ENCODE measurements at places on chromosomes 6 and 20.

GRCh38 chr6:116444575-116444974 lies 16.6 kb upstream of the CALHM6 start:
- DNase-seq: no peak

GRCh38 chr20:3121955-3122610 lies 37.6 kb upstream of the AVP start:
- DNase-seq: no peak

GRCh38 chr20:15834857-15835256 lies 738.4 kb downstream of the KIF16B start:
- no peak for DNase-seq

DNA sequence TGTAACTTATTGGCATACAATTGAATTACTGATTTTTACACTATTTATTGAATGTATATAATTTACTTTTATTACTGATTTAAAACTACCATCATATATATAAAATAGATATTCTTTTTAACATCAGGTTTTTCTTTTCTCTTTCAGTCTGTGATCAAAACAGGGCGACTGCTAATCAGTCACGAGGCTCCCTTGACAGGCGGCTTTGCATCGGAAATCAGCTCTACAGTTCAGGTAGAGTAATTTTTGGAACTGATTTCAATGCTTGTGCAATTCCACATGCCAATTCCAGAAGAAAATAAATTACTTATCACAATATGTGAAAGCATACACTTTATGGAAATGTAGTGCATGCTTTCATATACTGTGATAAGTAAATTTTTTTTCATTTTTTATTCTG lies 166.5 kb downstream of the BCKDHB start:
- no peak for DNase-seq

DNA sequence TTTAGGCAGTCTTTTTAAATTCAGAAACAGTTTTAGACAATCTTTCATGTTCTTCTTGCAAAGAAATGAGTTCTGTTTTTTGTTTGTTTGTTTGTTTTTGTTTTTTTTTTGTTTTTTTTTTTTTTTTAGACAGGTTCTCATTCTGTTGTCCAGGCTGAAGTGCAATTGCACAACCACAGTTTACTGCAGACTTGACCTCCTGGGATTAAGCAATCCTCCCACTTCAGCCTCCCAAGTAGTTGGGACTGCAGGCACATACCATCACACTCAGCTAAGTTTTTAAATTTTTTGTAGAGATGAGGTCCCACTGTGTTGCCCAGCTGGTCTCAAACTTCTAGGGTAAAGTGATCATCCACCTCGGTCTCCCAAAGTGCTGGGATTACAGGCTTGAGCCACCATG lies 96.2 kb downstream of the OTOR start:
- DNase-seq: no peak

DNA sequence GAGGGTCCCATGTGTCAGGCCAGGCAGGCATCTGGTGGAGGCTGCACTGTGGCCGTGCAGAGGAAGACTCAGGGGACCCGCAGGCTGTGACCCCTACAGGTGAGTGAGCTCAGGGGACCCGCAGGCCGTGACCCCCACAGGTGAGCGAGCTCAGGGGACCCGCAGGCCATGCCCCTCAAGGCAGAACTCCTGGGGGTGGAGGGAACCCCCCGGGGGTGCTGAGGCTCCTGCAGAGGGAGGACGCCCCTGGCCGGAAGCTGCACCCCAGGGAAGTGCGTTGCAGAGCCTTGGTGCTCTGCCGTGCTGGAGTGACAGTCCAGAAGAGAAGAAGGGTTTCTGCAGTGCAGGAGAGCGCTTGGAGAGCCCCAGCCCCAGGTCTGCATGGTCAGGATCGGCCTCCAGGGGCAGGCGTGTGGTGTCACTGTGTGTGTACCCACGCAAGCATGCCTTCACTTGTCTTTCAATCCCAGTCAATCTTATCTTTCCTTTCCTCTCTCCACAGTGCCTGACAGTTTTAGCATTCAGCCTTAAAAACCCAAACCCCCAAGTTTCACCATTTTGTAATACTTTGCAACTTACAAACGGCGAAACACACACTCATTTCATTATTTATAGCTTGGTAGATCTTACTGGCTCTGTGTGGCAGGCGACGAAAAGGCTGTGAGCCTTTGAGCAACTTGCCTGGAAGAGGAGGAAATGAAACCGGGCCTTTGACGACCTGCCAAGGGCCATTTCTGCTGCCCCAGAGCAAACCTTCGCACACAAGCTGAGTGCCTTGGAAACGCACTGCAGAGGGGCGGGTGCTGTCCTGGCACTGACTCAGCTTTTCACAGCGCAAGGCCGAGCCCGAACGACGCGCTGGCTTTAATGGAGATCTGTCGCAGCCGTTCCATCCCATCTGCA lies 101.4 kb upstream of the AGPAT4 start:
- no peak for DNase-seq

DNA sequence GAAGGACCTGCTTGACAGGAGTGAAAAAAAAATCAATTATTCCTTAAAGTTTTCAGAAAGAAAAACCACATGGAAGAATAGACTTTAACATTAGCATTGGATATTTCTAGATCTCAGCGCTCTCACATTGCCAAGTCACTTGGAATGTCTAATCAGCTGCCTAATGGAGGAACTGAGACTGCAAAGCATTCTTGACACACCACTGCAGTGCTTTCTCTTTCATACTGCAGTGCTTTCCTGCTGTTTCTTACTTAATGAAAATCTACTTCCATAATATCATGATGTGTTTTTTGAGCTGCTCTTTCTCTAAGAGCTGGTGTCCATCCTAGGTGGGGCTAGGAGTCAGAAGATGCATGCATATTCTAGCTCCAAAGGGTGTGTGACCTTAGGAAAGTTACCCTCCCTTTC lies 20.4 kb upstream of the MCM3 start:
- no peak for DNase-seq

DNA sequence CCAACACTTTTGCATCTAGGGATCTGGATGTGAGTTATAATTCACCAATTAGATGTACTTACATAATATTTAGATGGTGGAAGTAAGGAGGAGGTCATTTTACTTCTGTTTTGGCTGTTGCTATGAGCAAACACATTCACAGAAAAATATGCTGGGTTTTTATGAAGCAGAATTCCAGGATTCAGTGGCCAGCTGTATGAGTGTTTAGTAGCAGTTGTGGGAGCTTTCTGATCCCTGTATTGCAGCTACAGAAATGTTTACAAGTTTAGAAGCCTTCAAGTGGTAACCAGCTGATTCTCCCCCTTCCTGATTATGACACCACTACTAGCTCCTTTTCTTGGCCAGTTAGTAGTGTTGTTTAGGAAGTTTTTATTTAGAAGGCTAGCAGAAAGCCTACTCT lies 177.0 kb downstream of the TENT5A start:
- no peak for DNase-seq

GRCh38 chr6:80922916-80923455 lies 816.5 kb downstream of the BCKDHB start:
- no peak for DNase-seq

GRCh38 chr20:1830240-1830639 lies 65.0 kb upstream of the SIRPA start:
- DNase-seq: peak; percentile 85

GRCh38 chr6:147106759-147107401 lies 97.3 kb upstream of the STXBP5 start:
- DNase-seq: no peak

GRCh38 chr20:48455651-48456365 lies 372.0 kb downstream of the PREX1 start:
- DNase-seq: no peak

DNA sequence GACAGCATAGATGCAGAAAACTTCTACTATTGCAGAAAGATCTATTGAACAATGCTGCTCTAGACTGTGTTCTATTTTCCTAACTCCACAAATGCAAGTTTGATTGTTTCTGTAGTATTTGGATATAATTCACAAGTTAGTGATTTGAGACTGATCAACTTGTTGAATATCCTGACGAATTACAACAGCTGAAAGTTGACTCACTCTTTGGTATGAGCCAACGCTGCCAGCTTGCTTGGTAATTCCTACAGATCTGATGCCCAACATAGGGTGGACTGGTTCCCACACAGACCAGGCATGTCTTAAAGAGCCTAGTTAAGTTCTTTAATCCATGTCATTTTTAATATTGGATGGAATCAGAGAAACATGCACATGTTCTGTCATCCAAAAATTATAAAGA lies 231.0 kb upstream of the RAB32 start:
- no peak for DNase-seq

DNA sequence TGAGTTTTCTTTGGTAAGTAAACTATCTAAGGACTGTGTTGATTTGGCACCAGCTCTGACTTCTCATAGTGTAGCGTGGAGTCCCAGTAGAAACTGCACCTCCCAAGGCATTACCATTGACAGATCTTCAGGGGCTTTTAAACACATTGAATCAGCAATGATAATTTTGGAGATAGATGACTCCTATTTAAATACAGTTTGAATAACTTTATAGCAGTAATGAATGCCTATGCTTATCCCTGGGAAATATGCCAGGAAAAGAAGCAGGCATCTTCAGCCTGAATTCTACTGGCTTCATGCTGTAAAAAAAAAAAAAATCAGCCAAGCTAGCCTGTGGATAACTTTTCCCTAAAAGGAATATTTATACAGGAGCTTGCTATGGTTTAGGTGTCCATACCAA lies 895.9 kb downstream of the EYS start:
- DNase-seq: no peak

Measured in T1000 (cell line).